ENCODE measurements at places on chromosomes 3 and 15. TPM values are rescaled to one million over a fixed set of nuclear protein-coding genes. Genes with fewer than 3 reads are reported as not detected.

DNA sequence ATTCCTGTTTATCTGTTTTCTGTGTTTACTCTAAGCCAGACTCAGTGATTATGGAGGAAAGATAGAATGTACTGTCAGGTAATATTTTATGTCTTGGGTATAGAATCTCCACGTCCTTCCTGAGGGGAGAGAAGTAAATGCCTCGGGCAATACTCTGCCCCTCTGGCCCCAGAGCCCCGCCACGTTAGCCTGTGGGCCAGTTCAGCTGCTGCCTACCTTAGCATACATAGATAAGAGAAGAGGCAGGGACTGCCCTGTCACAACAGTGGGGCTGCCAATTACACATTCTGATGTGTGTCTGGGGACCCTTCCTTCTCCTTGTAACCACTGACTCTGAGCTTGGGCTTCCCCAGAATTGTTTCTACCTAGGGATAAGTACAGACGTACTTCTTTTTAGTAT lies 347.7 kb upstream of the ATP11B start:
- no peak for DNase-seq

GRCh38 chr3:121793078-121793477 lies 41.8 kb downstream of the IQCB1 start:
- DNase-seq: no peak

Gene RYR3
- 0.07 TPM for total RNA-seq

- no peak for DNase-seq
These were observed 4.9 kb downstream of the NANOGP8 start for GRCh38 chr15:35080226-35080625.

Gene ALS2CL
- 3.7 TPM for total RNA-seq

DNA sequence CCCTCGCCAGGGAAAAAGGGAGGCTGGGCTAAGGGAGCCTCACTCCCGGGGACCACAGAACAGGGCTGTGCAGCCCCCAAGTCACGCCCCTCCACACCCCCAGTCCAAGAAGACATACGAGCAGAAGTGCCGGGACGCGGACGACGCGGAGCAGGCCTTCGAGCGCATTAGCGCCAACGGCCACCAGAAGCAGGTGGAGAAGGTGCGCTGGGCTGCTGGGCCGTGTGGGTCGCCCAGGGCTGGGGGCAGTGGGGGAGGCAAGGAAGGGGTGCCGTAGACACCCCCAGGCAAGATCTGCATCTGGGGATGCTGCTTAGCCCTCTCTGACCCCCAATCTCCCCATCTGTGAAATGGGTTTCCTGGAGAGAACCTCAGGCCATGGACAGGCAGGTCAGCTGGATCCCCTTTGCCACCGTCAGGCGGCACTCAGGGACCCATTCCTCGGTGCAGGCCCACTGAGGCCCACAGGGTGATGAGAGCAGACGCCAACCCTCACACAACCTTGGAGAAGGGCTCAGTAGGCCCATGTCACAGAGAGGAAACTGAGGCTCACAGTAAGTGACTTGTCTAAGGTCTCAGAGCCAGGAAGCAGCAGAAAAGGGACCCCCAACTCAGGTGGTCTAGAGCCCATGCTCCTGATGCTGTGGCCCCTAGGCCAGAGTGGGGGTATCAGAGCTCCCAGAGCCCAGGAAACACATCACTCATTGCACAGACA lies 33.7 kb downstream of the PSTPIP1 start:
- peak; percentile 6 for DNase-seq
